ENCODE measurements at places on chromosomes 13 and 19.

DNA sequence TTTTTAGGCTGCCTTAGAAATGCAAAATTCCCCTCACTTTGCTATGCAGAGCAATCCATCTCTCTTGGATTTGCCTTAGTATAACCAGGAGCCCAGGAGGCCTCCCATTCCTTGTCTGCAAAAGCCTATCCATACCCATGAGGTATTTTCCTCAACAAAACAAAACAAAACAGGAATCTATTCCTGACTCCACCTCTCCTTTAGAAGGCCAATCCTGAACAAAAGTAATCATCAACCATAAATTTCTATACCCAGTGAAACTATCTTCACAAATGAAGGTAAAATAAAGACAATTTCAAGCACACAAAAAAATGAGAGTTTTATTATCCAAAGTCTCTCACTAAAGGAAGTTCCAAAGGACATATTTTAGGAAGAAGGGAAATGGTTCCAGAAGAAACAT, 365.7 kb downstream of the KCNRG start:
- no peak for DNase-seq

GRCh38 chr13:22665506-22665905, 515.3 kb upstream of the SGCG start:
- DNase-seq = no peak

- DNase-seq = no peak
Observed at GRCh38 chr19:17475541-17476115, 5.3 kb downstream of the SLC27A1 start.

- DNase-seq = no peak
Observed at GRCh38 chr13:21917086-21918015, 246.5 kb downstream of the FGF9 start.

- no peak for DNase-seq
Observed at GRCh38 chr19:46726551-46726950, 9.6 kb upstream of the PRKD2 start.

- no peak for DNase-seq
Observed at GRCh38 chr13:51806566-51806965, 2.6 kb upstream of the DHRS12 start.

DNA sequence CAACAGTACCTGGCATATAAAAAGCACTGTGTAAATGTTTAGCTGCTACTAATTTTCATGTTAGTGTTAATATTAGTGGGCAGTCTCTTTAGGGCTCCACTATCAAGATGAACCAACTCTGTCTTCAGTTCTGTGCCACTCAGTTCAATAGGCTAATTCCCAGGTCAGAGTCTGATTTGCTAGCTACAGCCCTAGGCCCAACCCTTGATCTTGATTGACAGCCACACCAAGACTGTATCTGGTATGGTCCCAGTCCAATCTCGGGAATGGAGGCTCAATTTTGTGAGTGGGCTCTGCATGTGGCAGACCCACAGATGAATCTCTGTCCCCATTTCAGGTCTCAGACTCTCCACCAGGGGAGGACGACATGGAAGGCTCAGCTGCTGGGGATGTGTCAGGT, 46.1 kb downstream of the MAP4K1 start:
- no peak for DNase-seq

GRCh38 chr19:30153326-30154210, 211.5 kb downstream of the URI1 start:
- DNase-seq = no peak

DNA sequence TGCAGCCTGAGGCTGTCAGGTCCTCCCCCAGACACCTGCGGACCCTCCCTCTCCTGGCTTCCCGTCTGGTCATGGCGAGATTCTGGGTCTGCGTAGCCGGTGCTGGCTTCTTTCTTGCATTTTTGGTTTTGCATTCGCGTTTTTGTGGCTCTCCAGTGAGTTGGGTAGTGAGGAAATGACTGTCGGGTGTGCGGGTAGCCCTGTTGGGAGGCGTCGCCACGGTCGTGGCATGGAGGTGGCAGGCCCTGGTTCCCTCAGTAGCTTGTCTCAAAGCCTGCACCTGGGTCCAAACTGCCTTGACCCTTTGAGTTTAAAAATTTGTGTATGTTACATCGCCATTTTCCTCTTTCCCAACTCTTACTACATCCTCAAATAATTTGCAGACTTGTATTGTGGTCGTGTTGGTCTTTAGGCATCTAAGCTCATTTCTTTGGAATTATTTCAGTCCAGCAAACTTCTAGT, 344 bp downstream of the NHLRC3 start:
- DNase-seq = no peak

DNA sequence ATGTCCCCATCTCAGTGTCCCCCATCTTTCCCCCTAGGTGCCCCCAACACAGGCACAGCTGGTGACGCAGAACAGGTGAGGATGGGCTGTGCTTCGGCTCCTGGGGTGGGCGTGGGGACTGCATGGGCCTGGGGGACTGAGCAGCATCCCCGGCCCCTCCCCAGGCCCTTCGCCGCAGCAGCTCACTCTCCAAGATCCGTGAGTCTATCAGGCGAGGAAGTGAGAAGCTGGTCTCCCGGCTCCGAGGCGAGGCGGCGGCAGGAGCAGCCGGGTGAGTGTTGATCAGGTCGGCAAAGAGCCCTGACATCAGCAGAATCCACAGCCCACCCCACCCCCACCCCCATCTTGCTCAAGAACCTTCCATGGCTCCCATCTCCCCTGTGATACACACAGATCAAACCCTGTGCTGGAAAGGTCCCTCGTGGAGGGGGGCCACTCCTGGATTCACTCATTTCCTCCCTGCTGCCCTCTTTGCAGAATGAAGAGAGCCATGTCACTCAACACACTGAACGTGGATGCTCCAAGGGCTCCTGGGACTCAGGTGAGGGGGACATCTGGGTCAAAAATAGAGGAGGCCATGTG, 10.0 kb downstream of the KLC3 start:
- DNase-seq = no peak
